ENCODE measurements at places on chromosomes 5 and 9. TPM values are rescaled to one million over a fixed set of nuclear protein-coding genes. Genes with fewer than 3 reads are reported as not detected.

The PRDM9 gene
- total RNA-seq = not detected

The KCNT1 gene
- not detected for total RNA-seq

The BTNL8 gene
- not detected for total RNA-seq

The FOXD1 gene
- total RNA-seq = 0.28 TPM

The TMEM38B gene
- 8.7 TPM for total RNA-seq

The PDGFRB gene
- total RNA-seq = 121 TPM

The PCDHA13 gene
- under 0.01 TPM for total RNA-seq

The IFNE gene
- 3.3 TPM for total RNA-seq

The ADCY2 gene
- 0.65 TPM for total RNA-seq

The OTP gene
- total RNA-seq = not detected

The HAPLN1 gene
- 0.55 TPM for total RNA-seq

The ATP6V1G1 gene
- total RNA-seq = 184 TPM

The NUDT12 gene
- total RNA-seq = 9.2 TPM

The C9orf152 gene
- not detected for total RNA-seq

The TTLL11 gene
- 3.4 TPM for total RNA-seq

The CCDC192 gene
- not detected for total RNA-seq

The MSMP gene
- not detected for total RNA-seq

The SLC6A19 gene
- not detected for total RNA-seq

The DNAI1 gene
- not detected for total RNA-seq

The FAM151B gene
- 8.0 TPM for total RNA-seq

The PCDHB7 gene
- 0.71 TPM for total RNA-seq

The PCDHGB2 gene
- total RNA-seq = 2.4 TPM

The LCN1 gene
- 0.65 TPM for total RNA-seq

The CDC14B gene
- 22.8 TPM for total RNA-seq

The KCNIP1 gene
- total RNA-seq = not detected

The FRMPD1 gene
- total RNA-seq = not detected

The SPINK7 gene
- total RNA-seq = not detected

The OR1J2 gene
- 0.14 TPM for total RNA-seq

The FAM153A gene
- total RNA-seq = not detected

The CPLANE1 gene
- total RNA-seq = 17.0 TPM

The IL7R gene
- 6.4 TPM for total RNA-seq

The SEMA6A gene
- 0.74 TPM for total RNA-seq

The DMRT3 gene
- not detected for total RNA-seq

The PTGER4 gene
- total RNA-seq = 3.4 TPM

The THBS4 gene
- total RNA-seq = 1.1 TPM

Measured in smooth muscle cell of bladder (primary cell).